Vagina (tissue), 2 donors: ENCODE measurements at places on chromosomes 6 and 20.

- no peak for DNase-seq
Measured at GRCh38 chr6:156563714-156564113, 213.5 kb upstream of the ARID1B start.

DNA sequence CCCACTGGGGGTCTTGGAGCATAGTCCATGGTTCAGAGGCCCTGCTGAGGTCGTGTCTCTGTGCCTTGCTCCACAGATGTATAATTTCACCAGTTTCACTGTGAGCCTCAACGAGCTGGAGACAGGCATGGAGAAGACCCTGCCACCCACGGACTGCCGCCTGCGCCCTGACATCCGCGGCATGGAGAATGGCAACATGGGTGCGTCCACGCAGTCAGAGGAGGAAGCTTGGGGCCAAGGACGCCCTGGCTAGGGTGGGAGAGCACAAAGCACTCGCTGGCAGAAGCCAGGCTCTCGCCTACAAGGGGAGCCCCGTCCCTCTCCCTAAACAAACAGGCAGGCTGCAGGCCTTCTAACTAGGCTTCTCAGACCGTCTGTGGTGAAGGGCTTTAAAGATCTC, 13.7 kb upstream of the ADRM1 start:
- no peak for DNase-seq

DNA sequence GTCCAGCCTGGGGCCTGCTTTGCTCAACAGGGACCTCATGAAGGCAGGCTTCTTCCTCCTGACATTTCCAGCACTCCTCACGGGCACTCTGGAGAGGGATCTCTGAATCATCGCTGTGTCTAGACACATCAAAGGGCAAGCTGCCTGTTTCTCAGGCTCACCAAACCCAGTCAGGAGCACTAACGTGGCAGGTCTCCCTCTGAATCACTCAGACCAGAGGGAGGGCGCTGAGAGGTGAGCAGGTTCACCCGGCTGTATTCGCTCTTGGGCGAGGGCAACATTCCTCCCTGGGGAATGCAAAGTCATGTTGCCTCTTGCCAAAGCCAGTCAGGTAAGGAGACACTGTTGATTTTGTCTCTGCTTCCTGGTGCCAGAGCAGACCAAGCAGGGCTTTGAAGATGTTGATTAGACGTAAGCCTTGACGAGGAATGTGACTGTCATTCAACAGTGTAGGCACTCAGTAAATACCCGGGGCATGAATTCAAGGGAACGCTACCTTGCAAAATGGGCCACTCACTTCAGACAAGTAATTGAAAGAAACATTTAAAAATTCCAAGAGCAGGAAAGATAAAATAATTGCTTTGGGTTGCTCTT, 50.1 kb downstream of the CYP24A1 start:
- peak; percentile 97 for DNase-seq

DNA sequence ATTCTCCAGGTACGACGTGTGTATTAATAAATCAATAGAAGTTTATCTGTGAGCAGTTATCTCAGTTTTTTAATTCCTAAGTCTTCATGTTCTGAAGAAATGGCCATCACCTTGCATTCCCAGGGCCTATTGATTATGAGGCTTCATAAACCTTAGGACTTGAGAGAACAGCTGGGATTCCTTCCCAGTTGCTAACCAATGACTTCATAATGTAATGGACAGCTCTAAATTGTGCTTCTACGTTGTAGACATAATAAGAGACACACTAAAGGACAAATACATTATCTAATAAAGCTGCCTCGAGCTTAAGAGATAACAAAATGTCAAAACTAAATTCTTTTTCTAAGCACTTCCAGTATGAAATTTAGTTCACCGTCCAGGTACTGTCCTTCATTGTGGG, 30.6 kb downstream of the TSHZ2 start:
- DNase-seq, result no peak

DNA sequence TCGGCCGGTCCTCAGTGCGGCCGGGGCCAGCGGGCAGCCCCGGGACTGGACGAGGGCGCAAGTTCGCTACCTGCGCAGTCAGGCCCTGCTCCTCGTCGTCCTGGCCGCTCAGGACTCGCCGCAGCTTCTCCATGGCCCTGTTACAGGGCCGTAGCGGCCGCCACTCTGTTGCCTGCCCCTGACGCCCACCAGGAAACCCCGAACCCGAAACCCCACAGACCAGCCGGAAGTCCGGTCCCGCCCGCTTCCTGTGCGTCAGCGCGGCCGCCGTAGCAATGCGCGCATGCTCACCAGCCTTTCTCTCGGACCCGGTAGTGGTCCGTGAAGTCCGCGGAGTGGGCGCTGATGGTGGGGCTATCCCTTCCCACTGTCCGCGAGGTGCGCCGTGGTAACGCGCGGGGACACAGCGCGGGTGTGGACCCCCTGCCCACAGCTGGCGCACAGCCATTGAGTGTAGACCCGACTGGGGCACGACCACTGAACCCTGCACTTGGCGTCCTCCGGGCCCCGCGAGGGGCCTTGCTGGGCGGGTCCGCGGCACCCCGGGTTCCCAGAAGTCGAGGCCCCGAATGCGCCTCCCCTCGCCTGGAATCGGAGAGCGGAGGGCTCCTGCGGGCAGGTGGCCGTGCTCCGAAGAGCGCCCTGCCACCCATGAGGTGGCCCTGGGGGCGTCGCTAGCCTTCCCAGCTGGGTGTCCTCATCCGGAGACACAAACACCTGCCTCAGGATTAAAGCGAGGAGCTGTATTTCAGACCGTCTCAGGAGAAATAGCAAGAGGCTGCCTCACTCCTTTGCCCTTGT, at the start of gene SFT2D1:
TSS of gene SFT2D1 (minus strand) at position 197 of the 801 bp plus-strand sequence. CDS start at position 133, 64 bp downstream.
- no peak for DNase-seq
